ENCODE measurements at places on chromosomes 12 and 14.
A peak's percentile ranks its signal among the peaks of the same experiment; 100 is the strongest.

DNA sequence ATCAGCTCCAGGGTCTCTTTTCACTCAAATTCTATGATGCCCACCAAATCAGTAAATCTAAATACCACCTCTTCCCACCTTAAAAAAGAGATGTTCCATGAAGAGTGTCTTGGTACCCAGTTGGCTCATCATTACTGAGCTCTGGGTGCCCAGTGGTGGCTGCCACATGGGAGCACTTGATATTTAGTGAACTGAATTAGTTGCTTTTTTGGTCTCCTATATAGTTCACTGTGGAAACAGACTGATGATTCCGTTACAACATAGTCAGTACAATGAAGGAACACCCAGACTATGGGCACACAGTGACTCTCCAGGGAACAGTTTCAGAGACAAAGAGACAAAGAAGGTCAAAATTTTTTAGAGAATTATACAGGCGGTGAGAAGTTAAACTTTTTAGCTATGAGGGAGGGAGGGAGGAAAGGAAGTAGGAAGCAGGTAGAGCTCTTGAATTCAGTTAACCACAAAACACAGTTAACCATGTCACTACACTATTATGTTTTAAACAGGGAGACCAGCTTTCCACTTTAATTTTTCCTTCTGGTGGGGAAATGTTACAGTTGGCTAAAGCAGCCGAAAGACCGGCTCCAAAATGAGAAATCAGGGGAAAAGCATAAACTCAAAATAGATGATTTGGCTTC lies 14.6 kb upstream of the YY1 start:
- H3K4me3 ChIP-seq, result no peak overlapping the region
- no peaks in the 10 kb centered on the region for H3K36me3 ChIP-seq
- H3K27ac ChIP-seq, result no peak overlapping the region
- H3K27me3 ChIP-seq, result no peaks in the 10 kb centered on the region
- H3K4me1 ChIP-seq, result peaks cover 11% of the 10 kb centered on the region
- no peak for DNase-seq

DNA sequence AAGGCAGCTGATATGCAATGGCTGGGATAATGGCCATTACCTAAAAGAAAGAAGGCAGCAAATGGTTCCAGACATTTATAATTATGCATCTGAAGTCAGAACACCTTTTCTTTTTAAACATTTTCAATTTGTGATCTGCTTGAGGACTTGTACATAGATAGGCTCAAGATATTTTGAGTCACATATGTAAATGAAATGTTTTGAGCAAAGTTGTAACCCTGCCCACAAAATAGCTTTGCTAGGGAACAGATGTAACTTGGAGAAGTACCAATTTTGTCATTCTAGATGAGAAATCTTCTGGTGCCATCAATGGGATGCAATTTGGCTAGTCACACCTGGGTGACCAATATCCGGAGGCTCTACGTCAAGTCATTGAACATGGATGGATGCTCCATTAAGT lies 123.1 kb downstream of the FLRT2 start:
- no peaks in the 10 kb centered on the region for H3K36me3 ChIP-seq
- no peaks in the 10 kb centered on the region for H3K4me1 ChIP-seq
- DNase-seq, result no peak
- H3K27me3 ChIP-seq, result no peaks in the 10 kb centered on the region
- no peak overlapping the region for H3K27ac ChIP-seq
- H3K4me3 ChIP-seq, result no peak overlapping the region

GRCh38 chr12:25319233-25319984 lies 68.7 kb upstream of the KRAS start:
- H3K4me3 ChIP-seq, result no peak overlapping the region
- no peak for DNase-seq
- H3K4me1 ChIP-seq, result no peaks in the 10 kb centered on the region
- H3K27me3 ChIP-seq, result no peaks in the 10 kb centered on the region
- no peak overlapping the region for H3K27ac ChIP-seq

DNA sequence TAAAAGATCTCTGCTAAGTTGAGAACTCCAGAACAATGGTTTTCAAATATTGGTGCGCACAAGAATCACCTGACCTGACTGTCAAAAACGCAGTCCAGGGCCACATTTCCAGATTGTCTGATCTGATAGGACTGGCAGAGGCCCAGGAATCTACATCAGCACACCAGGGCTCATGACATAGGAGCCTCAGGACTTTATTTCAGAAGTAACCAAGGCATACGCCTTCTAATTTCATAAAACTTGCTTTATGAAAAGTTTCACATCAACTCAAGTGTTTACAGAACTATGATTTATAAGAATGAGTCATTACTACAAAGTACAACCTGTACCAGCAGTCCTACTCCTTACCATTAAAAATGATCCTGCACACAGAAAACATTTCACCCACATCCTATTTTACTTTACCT lies 47.7 kb upstream of the PTPRO start:
- no peaks in the 10 kb centered on the region for H3K36me3 ChIP-seq
- DNase-seq, result peak; percentile 61

- H3K4me3 ChIP-seq, result no peak overlapping the region
- no peak for DNase-seq
- H3K4me1 ChIP-seq, result no peaks in the 10 kb centered on the region
- H3K27me3 ChIP-seq, result no peaks in the 10 kb centered on the region
- H3K27ac ChIP-seq, result no peak overlapping the region
Measured at GRCh38 chr12:93484315-93484981, 17.1 kb downstream of the MRPL42 start.

DNA sequence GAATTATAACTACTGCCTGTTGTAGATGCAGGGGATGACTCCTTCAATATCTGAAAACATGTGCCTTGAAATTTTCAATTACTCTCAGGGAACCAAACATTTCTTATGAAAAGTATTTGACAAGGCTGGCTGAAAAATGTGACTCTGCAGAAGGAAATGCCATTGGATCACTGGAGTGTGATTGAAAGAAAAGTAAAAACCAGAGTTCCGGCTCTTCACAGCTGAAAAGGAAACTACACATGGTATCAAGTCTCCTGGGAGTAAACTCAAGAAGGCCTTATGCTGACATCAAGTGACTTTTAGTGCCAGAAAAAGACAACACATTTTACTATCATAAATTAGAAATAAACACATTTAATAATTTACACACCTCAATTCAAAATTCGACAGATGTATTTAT lies 693.0 kb downstream of the LRFN5 start:
- no peaks in the 10 kb centered on the region for H3K4me1 ChIP-seq
- no peak for DNase-seq
- no peaks in the 10 kb centered on the region for H3K36me3 ChIP-seq
- peaks cover 10% of the 10 kb centered on the region for H3K27me3 ChIP-seq
- no peak overlapping the region for H3K27ac ChIP-seq

DNA sequence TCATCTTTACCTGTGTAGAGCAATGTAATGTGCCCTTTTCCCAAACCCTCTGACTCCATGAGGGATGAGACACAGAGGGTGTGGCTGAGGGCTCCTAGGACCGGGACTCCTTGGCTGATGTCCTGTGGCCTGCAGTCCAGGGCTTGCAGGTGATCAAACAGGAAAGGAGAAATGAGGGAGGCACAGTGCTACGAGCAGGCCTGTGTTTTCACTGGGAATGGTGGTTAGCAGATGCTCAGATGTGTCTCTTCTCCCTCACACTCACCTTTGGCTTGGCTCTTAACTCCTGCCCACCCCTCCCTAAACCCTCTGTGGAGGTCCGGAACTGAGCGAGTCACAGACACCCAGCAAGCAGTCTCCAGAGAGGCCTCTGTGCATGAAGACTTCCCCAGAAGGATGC lies 254.4 kb downstream of the DAD1 start:
- no peak overlapping the region for H3K27ac ChIP-seq
- H3K4me1 ChIP-seq, result peaks cover 11% of the 10 kb centered on the region
- no peak for DNase-seq

DNA sequence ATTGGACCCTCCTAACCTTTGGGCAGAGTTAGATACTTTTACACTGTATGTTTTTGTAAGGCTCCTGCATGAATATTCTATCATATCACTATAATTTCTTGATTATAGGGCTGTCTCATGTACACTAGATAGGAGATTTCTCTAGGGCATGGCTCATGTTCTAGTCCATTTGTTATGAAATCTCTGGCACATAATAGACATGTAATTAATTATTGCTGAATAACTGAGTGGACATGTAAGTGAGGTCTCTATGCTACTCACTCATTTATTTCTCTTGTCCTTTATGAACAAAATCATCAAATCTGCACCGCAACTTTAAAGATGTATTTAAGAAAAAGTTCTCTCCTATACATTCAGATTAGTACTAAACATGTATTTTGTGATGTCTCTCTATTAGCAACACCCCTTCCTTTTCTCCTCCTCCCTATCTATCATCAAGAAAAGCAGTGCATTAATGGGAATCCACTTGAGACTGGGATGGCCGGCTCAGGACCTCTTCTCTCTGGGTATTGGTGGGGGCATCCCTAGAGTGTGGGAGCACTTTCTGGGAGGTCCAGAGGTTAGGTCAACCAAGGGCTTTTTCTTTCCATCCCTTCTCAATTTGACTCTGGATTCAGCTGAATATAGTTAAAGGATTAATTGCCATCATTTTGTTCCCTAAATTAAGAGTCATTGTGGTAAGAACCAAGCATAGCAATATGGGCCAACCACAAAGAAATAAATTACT lies 168.0 kb upstream of the HMGA2 start:
- peak overlapping the region; percentile 100 for H3K27ac ChIP-seq
- no peaks in the 10 kb centered on the region for H3K27me3 ChIP-seq
- H3K4me1 ChIP-seq, result peaks cover 38% of the 10 kb centered on the region
- H3K36me3 ChIP-seq, result no peaks in the 10 kb centered on the region

- H3K4me1 ChIP-seq, result peaks cover 32% of the 10 kb centered on the region
- peaks cover 35% of the 10 kb centered on the region for H3K27me3 ChIP-seq
- H3K36me3 ChIP-seq, result peaks cover 15% of the 10 kb centered on the region
- no peak for DNase-seq
- peak overlapping the region; percentile 71 for H3K4me3 ChIP-seq
- peak overlapping the region; percentile 40 for H3K27ac ChIP-seq
Measured at GRCh38 chr14:36319899-36320199, 588 bp downstream of the MBIP start.

- peak overlapping the region; percentile 27 for H3K27ac ChIP-seq
- no peak overlapping the region for H3K4me3 ChIP-seq
- H3K4me1 ChIP-seq, result peaks cover 17% of the 10 kb centered on the region
- no peaks in the 10 kb centered on the region for H3K27me3 ChIP-seq
- no peaks in the 10 kb centered on the region for H3K36me3 ChIP-seq
- DNase-seq, result no peak
Measured at GRCh38 chr12:76945867-76946266, 67.0 kb upstream of the CSRP2 start.

DNA sequence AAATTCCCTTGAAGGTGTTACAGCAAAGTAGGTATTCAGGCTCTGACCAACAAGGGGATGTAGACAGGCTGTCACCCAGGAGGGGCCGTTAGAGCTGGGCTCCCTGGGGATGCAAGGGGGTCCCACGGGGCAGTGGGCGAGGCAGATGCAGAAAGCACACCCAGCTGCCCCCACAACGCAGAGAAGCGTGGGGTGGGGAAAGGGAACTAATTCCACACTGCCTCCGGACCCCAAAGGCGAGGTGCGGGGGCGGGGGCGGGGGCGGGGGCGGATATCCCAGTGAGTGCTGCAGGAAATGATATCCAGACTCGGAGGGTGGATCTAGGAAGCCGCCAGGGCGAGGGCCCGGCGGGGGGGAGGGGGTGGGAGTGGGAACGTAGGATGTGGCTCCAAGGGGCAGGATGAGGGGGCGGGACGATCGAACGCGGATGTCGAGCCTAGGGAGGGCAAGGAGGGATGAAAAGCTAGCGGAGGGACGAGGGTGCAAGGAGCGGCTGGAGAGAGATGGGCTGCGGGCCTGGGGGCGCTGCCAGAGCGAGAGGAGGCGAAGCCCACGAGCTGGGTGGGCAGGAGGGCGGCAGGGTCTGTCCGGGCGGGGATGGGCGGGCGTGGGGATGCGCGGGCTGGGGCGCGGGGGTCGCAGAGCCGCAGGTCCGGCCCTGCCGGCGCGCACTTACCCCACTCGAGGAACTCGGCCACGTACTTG lies 874 bp downstream of the CDC42BPB start:
- peak overlapping the region; percentile 80 for H3K4me3 ChIP-seq
- peaks cover 12% of the 10 kb centered on the region for H3K4me1 ChIP-seq
- peak overlapping the region; percentile 80 for H3K27ac ChIP-seq
- H3K27me3 ChIP-seq, result no peaks in the 10 kb centered on the region
- DNase-seq, result peak; percentile 87
- peaks cover 14% of the 10 kb centered on the region for H3K36me3 ChIP-seq

DNA sequence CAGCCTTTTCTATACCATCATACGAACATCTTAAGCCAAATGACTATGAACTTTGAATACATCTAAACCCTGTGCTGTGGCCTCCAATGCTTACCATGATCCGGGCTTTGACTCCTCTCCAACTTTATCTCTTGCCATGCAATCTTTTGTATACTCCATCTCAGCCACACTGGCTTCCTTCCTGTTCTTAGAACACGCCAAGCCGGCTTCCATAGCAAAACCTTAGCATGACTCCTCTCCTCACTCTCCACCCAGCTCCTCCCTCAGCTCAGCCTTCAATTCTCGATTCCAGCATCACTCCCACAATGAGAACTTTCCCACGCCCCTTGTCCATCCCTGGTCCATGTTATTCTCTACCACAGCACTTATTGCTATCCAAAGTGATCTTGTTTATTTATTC lies 228.3 kb downstream of the NTF3 start:
- no peak overlapping the region for H3K4me3 ChIP-seq
- no peaks in the 10 kb centered on the region for H3K36me3 ChIP-seq
- no peaks in the 10 kb centered on the region for H3K27me3 ChIP-seq
- no peak overlapping the region for H3K27ac ChIP-seq
- H3K4me1 ChIP-seq, result no peaks in the 10 kb centered on the region

- no peaks in the 10 kb centered on the region for H3K4me1 ChIP-seq
- no peak overlapping the region for H3K4me3 ChIP-seq
- no peaks in the 10 kb centered on the region for H3K27me3 ChIP-seq
- peak overlapping the region; percentile 14 for H3K27ac ChIP-seq
- DNase-seq, result no peak
Measured at GRCh38 chr12:113271853-113272561, 50.7 kb downstream of the TPCN1 start.

DNA sequence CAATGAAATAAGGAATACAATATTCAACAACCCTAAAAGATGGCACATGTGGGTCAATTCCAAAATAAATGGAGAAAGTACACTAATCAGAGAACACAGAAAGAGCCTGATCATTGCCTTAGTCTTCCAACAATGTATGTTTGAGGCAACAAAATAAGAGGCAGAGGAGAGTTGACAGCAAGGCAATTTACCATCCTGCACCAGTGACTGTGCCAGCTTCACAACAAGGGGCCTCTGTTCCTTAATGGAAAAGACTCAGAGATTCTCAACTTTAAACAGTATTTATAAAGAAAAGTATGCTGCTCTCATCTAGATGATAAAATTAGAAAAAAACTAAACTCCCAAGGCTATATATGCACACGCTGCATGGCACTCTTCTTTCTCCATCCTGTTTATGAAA lies 25.9 kb downstream of the EPS8 start:
- no peaks in the 10 kb centered on the region for H3K36me3 ChIP-seq
- H3K27me3 ChIP-seq, result no peaks in the 10 kb centered on the region
- H3K4me1 ChIP-seq, result no peaks in the 10 kb centered on the region
- DNase-seq, result no peak
- no peak overlapping the region for H3K27ac ChIP-seq

GRCh38 chr14:81485781-81486180 lies 47.9 kb downstream of the SEL1L start:
- no peaks in the 10 kb centered on the region for H3K4me1 ChIP-seq
- H3K4me3 ChIP-seq, result no peak overlapping the region
- peaks cover 100% of the 10 kb centered on the region for H3K36me3 ChIP-seq
- no peaks in the 10 kb centered on the region for H3K27me3 ChIP-seq
- no peak for DNase-seq

GRCh38 chr14:35114036-35114435 lies 7.8 kb downstream of the PPP2R3C start:
- DNase-seq, result no peak
- peaks cover 4% of the 10 kb centered on the region for H3K4me1 ChIP-seq
- H3K27ac ChIP-seq, result no peak overlapping the region
- H3K27me3 ChIP-seq, result no peaks in the 10 kb centered on the region
- H3K36me3 ChIP-seq, result peaks cover 31% of the 10 kb centered on the region

Measured in RWPE2 (cell line).